D341Med (cell line): ENCODE measurements at places on chromosomes 3 and 15.

DNA sequence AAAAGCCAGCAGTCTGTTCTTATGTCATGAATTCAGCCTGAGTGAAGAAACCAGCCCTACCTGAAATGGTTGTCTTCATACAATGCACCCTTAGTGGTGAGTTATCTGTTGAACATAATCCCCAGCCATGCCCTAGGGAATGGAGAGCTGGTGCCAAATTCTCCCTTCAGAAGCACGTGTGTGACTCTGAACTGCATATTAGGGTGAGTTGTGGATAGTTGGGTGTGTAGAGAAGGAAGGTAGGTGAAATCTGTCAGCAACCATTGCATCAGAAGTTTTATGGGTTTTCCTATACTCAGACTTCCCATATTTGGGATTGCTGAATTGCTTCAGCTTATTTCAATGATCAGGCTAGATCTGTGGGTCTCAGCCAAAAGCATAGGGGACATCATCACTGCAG is 46.5 kb upstream of the TP63 start:
- DNase-seq, result no peak

DNA sequence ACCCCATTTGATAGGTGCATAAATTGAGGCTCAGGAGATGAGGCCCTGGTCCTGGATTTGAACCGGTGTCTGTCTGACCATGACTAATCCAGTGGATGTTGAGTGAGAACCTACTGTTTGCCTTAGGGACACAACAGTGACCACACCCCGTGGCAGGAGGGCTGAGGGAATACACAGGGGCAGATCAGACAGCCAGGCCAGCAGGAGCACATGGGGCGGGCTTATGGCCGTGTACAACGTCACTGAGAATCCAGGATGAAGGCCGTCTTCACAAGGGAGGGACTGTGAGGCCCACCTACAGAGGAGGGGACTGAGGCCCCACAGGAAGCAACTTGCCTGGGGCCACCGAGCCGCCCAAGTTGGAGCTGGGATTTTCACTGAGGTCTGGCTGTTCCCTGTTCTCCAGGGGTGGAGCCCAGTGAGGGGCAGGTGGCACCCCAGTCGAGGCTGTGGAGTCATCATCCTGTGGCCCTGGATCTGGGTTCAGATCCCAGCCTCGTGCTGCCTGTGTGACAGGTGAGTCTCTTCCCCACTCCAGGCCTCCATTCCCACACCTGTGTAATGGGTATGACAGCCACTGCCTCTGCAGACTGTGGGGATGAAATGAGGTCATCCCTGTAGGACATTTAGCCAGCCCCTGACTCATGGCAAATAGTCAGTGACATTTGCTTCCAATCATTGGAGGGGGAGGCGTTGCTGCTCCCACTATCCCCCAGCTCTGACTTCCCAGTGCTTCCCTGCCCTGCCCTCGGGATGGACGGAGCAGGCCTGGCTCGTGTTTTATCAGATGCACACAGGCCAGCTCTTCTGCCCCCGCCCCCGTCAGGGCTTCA is 6.3 kb upstream of the PLXND1 start:
- no peak for DNase-seq

DNA sequence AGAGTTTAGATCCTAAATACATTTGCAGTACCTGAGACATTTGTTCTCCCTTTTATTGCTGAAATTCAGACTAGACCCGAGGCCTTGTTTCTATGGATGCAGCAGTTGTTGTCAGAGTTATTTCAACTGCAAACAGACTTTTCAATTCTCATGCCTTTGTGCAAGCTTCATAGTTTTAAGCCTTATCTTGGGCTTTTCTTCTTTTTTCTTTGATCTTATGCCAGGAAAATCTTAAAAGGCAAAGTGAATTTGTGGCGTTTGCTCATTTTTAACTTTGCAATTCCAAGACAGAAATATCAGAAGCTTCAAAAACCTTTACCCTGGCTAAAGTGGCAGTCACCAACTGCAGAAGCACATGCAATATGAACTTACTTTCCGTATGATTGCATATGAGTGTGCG is 576.7 kb downstream of the DIPK2A start:
- DNase-seq, result no peak

GRCh38 chr15:96273317-96274086 is 57.0 kb upstream of the NR2F2 start:
- DNase-seq, result no peak

DNA sequence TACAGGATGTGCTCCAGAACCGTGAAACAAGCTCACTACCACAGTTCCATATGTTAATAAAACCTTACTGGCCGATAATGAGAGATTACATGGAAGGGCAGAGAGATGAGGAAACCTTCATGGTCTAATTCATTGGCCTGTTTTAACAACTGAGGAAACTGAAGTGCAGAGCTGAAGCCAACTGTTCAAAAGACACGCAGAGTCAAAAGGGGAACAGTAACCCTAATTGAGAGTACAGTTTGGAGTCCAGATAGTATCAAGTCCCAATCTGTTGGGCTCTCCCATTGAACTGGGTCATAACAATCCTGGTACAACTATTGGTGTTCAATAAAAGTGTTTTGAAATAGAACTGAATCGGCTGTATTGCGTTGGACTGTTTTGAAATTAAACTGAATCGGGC is 69.6 kb downstream of the SLC12A8 start:
- no peak for DNase-seq

- no peak for DNase-seq
Measured at GRCh38 chr15:32886459-32886858, 168.7 kb downstream of the GREM1 start.

GRCh38 chr3:137008131-137008530 is 50.3 kb downstream of the IL20RB start:
- no peak for DNase-seq

- no peak for DNase-seq
Measured at GRCh38 chr3:140343211-140344081, 334.4 kb upstream of the TRIM42 start.

GRCh38 chr15:27826411-27826810 is 272.7 kb downstream of the OCA2 start:
- no peak for DNase-seq

DNA sequence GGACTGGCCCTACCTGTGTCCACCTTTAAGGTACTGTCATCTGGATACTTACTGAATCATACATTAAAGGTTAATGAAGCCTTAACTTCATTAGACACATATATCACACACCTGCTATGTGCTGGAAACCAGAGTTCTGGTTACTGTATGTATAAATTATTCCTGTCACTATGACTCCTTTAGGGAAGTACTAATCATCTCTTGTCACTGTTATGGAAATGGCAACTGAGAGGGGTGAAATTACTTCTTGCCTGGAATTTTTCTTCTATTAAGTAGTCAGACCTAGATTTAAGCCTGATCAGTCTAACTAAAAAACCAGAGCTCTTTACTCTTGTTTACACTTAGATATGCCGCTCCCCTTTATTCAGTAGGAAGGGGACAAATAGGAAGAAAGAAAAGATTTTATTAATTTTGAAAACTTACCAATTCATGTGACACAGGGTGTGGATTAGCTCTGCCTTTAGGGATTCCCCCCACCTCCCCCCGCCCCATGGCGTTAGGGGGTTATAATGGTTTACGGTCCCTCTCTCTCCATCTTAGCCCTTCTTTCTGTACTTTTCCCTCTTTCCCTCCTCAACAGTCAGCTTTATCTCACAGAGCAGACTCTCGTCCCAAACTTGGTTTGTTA is 152.5 kb downstream of the KLHL25 start:
- DNase-seq, result no peak

GRCh38 chr3:17759901-17760300 is 17.5 kb upstream of the TBC1D5 start:
- DNase-seq, result no peak

DNA sequence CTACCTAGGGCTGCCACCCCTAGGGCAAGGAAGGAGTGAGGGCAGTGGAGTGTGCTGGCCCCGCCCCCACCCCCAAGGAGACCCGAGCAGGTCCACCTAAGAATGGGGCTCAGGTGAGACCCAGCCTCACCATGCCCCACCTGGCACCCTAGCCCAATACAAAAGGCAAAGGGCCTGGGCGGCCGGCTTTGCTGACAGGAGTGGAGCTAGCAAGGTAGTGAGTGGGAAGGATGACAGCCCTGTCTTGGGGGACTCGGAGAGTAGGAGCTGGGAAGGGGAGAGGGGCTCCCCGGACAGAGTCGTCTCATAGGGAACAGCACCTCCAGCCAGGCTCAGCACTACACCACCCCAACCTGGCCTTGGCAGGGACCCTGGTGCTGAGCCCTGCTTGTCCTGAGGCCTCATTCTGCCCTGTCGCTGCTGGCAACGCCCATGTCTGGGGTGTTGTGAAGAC is 12.1 kb downstream of the C15orf39 start:
- no peak for DNase-seq

GRCh38 chr3:43794776-43795175 is 104.0 kb downstream of the ABHD5 start:
- DNase-seq, result no peak

DNA sequence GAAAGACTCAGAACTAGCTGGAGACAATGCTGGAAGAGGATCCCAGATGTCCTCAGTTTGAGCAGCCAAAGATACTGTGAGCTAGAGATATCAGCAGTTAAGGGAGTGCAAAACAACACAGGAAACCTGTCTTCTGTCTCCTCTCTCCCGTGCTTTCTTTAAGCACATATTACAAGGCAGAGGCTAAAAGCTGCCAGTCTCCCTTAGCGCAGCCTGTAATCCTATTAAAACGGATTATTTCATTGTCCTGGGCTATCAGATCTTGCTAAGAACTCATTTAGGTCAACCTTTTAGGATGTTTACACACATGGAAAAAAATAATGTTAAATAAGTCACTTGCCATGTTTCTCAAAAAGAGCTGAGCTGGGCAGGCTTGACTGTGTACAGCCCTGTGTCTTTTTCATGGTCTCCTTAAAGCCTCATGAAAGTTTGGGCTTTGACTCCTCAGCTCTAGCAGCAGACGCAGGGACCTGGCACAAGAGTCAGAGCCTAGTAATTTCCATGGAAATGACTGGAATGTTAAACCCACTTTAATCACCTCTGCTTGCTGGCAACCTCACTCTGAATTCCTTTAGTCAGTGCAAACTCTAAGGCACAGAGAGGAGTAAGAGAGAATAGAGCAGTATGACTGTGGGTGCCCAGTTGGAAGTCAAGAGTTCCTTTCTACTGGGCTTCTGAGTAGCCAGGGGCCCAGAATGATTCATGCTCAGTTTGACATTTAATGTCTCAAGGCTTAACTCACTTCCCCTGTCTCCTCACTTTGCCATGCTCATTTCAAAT is 491.9 kb downstream of the NTRK3 start:
- peak; percentile 39 for DNase-seq

GRCh38 chr15:29740692-29741311 is 81.5 kb downstream of the TJP1 start:
- DNase-seq, result no peak

GRCh38 chr3:30286007-30286669 is 320.3 kb upstream of the TGFBR2 start:
- no peak for DNase-seq

DNA sequence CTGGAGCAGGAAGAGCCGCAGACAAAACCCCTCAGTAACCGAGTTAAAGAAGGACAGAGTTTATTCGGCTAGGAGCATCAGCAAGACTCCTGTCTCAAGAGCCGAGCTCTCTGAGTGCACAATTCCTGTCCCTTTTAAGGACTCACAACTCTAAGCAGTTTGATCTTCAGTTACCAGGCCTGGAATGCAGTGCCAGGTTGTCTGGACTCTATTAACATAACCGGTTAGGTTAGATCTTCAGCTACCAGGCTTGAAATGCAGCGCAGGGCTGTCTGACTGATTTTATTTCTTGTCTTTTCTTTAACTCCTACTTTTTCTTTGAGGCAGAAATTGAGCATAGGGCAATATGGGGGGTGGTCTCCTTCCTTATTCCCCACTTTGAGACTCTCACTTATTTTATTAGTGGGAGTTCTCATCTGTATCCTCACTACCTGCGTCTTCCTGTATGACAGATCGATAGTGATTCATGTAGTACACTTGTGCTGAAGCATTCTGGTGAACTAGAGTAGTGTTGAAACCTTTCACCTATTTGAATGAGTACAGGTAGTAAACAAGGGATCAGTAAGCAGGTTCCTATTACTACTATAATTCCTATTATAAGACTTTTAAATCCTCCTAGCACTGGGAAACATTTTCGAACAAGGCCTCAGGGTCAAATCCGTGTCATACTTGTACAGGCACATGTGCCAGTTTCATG is 325.0 kb downstream of the CGGBP1 start:
- no peak for DNase-seq

- no peak for DNase-seq
Measured at GRCh38 chr3:112046599-112046998, 12.1 kb downstream of the TMPRSS7 start.

GRCh38 chr15:84608707-84609284 is 8.0 kb downstream of the ZSCAN2 start:
- no peak for DNase-seq

DNA sequence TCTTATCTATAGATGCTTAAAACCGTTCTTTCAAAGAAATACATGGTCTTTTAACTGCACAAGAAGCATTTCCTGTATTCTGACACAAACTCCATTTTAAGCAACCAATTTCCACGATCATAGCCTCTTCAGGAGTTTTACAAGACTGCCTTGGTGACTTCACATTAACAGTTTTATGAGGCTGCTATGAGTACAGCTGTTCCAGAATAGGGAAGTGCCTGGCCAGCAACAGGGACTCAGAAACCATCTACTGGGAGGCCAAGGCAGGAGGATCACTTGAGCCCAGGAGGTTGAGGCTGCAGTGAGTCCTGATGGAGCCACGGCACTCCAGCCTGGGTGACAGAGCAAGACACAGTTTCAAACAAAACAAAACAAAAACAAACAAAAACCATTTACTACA is 78.4 kb downstream of the B3GNT5 start:
- DNase-seq, result no peak

- peak; percentile 58 for DNase-seq
Measured at GRCh38 chr15:43868406-43868805, 41.6 kb downstream of the WDR76 start.

DNA sequence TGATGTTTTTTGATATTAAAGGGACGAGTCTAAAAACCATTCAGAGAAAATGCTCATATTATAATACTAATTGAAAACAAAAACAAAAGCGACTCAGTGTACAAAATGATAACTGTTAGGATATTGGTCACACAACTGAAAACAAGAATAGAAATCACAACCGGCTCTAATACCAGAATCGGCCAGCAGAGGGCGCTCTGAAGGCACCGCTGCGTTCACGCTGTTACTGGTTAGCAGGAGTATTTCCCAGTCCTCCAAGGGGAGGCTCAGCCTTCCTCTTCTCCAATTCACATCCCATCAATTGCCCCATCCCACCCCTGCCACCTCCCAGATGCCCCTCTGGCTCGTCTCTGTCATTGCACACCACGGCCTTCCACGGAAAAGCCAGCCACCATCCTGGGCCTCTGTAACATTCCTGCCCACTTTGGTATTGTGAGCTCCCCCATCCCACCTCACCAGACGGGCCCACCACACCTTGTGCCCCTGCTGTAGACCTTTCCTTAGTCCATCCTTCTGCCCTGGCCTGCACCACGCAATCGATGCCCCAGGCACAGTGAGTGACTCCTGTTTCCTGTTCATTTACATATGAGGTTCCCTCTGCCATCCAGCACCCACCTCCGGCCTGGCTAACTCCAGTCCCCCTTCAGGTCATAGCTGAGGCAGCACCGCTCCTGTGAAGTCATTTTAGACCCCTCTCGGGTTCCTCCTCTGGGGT is 8.5 kb downstream of the FAM107A start:
- peak; percentile 78 for DNase-seq
